Nephron progenitor cell (in vitro differentiated cells): ENCODE measurements at places on chromosomes 12 and 14.

DNA sequence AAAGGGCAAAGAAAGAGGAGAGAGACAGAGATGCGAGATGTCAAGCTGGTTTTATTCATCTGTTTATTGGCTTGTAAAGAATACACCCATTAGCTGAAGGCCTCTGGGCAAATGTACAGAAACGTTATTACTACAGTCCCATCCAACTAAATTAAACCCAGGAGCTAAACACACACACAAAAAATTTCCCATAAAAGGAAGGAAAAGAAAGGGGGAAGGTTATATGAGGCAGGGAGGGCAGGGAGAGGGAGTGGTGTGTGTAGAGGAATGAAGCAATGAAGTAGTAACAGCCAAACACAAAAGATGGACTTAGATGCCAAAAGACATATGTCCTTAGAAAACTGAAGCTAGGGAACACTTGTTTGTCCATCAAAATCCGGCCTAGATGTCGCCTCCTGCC is 3.1 kb upstream of the MFAP5 start:
- H3K4me1 ChIP-seq, result peaks cover 5% of the 10 kb centered on the region
- DNase-seq, result no peak
- H3K4me3 ChIP-seq, result no peak overlapping the region

DNA sequence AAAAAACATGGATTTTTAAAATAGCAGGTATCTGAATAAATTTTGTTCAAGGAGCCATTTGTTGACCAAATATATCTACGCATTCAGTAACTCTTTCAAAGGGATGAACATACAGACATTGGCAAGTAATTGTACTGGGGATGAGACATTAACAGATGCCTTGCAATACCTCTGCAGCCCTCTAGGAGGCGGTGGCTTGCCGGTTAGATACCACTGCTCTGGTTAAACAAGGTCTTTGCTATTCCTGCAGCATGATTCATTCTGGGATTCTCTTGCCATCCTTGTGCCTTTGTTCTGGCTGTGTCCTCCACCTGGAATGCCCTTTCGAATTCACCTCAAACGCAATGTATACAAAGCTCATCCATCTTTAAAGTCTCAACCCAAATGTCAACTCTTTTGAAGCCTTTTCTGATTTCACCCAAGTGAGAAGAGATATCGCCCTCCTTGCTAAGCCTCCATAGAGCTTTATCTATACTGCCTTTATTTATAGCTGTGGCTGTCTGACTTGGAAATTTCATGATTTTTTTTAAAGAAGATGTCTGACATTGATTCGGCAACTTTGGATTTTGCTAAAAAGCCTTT is 131.0 kb upstream of the SRRM4 start:
- H3K4me3 ChIP-seq, result no peak overlapping the region
- no peaks in the 10 kb centered on the region for H3K36me3 ChIP-seq
- peaks cover 33% of the 10 kb centered on the region for H3K27me3 ChIP-seq
- H3K4me1 ChIP-seq, result no peaks in the 10 kb centered on the region
- H3K27ac ChIP-seq, result no peak overlapping the region
- peak; percentile 63 for DNase-seq

DNA sequence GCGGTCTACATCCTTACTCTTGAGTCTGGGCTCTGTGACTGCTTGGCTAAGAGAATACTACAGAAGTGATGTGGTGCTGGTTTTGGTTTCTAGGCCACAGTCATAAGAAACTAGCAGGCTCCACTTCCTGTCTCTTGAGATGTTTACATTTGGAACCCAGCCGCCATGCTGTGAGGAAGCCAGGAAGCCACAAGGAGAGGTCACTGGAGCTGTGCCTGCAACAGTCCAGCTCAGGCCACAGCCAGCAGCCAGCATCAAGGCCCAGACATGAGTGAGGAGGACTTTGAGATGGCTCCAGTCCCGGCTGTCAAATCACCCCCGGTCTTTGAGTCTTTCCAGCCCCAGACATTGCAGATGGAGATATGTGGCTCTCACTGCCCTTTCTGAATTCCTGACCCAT is 12.9 kb upstream of the FAM181A start:
- no peaks in the 10 kb centered on the region for H3K36me3 ChIP-seq
- no peak overlapping the region for H3K4me3 ChIP-seq
- H3K27ac ChIP-seq, result no peak overlapping the region
- DNase-seq, result no peak
- H3K4me1 ChIP-seq, result no peaks in the 10 kb centered on the region
- peaks cover 12% of the 10 kb centered on the region for H3K27me3 ChIP-seq

DNA sequence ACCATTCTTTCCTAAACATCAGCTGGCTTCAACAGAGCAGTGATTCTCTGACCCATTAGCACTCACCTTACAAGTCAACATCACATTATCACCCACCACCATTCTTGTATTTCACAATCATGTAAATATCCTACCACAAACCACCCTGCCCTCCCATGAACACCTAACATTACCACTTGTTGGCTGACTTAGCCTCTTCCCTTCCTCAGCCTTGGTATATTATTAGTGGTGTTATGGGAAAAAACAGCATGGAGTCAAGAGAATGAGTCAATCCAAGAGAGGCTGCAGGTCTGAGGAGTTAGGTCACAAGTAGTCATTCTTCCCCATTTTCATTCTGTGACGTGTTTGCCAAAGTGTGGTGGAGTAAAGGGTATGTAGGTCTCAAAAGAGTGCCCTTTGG is 22.3 kb upstream of the MGP start:
- H3K4me3 ChIP-seq, result no peak overlapping the region
- peaks cover 4% of the 10 kb centered on the region for H3K4me1 ChIP-seq
- no peak for DNase-seq
- no peaks in the 10 kb centered on the region for H3K27me3 ChIP-seq

- peaks cover 5% of the 10 kb centered on the region for H3K27me3 ChIP-seq
- no peak for DNase-seq
- no peak overlapping the region for H3K4me3 ChIP-seq
- H3K27ac ChIP-seq, result peak overlapping the region; percentile 50
- H3K4me1 ChIP-seq, result peaks cover 16% of the 10 kb centered on the region
Observed at GRCh38 chr14:81231540-81231939, 10.8 kb upstream of the GTF2A1 start.

GRCh38 chr12:53722450-53723041 is 4.7 kb downstream of the CALCOCO1 start:
- no peak overlapping the region for H3K27ac ChIP-seq
- H3K4me1 ChIP-seq, result peaks cover 37% of the 10 kb centered on the region
- H3K27me3 ChIP-seq, result peaks cover 13% of the 10 kb centered on the region
- no peak overlapping the region for H3K4me3 ChIP-seq

DNA sequence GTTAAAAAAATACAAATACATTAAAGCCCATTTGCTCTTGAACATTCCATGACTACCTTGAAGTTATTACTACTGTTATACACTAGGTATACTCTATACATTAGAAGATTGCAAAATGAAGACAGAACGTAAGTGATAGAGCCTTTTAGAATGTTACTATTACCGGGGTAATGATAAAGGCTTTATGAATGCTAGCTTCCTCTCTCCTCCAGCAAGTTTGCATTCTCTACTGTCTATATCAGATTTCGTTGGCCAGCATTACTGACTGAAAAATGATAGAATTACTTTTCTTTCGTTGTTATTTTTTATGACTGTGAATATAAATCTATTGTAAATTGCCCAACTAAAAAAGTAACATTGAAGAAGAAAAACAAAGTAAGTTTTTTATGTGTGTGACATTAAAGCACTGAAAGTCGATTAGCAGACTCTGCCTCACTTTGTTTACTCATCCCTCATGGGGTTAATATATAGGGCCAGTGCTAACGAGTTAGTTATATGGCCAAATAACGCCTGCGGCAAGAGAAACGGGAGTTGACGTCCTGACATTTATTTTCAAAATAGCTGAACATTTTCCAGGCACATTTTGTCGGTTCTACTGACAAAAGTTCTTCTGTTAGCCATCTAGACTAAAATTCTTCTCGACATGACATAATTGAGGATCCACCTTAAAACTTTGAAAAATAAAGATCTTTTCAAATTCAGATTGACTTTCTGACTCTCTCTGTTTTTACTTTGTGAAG is 163.8 kb upstream of the KITLG start:
- no peak for DNase-seq
- H3K27ac ChIP-seq, result no peak overlapping the region
- H3K4me3 ChIP-seq, result no peak overlapping the region
- no peaks in the 10 kb centered on the region for H3K4me1 ChIP-seq
- no peaks in the 10 kb centered on the region for H3K36me3 ChIP-seq
- H3K27me3 ChIP-seq, result peaks cover 7% of the 10 kb centered on the region

DNA sequence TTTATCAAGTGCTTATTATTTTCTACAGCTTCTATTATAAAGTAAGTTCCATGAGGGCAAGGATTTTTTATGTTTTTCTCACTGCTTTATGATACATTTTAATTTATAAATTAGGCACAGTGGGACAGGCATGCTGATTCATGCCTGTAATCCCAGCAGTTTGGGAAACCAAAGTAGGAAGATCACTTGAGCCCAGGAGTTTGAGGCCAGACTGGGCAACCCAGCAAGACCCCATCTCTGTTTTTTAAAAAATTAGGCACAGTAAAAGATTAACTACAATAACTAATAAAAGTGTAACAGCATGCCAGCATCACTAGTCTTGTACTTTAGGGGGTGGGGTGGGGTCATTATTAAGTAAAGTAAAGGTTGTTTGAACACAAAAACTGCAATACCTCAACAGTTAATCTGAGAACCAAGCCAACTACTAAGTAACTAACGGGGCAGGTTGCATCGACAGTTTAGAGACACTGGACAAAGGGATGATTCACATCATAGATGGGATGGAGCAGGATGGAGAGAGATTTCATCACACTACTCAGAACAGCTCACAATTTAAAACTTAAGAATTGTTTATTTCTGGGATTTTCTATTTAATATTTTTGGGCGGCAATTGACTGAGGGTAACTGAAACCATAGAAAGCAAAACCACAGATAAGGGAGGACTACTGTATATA is 119.5 kb downstream of the PLEKHA5 start:
- no peaks in the 10 kb centered on the region for H3K27me3 ChIP-seq

- H3K4me1 ChIP-seq, result peaks cover 4% of the 10 kb centered on the region
- H3K4me3 ChIP-seq, result no peak overlapping the region
- DNase-seq, result no peak
- no peak overlapping the region for H3K27ac ChIP-seq
Observed at GRCh38 chr12:105459760-105460330, 129.4 kb downstream of the C12orf75 start.

DNA sequence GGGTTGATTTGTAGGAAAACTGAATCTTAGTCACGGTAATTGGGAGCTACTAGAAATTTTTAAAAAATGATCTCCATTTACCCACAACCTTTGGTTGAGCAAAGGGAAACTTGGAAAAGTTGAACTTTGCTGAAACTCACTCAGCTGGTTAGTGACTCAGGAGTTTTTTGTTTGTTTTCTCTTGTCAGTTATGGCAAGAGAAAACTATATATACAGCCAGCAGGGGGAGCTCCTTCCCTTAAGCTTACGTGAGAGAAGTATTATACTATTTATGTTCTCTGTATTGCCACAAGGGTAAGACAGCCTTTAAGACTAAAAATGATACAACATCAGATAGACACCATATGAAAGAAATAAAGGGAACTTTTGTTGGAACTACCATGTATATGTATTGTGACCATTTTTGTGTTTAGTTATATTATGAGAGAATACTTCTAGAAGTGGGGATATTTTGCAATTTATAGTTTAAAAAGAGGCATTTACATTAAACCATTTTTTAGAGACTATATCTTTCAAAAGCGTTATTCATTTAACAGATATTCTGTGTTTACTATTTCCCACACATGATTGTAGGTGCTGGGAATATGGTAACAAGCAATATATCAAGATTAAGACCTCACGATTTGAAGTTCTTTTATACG is 28.1 kb upstream of the TBC1D30 start:
- no peak overlapping the region for H3K27ac ChIP-seq
- no peak overlapping the region for H3K4me3 ChIP-seq
- H3K4me1 ChIP-seq, result peaks cover 9% of the 10 kb centered on the region
- no peaks in the 10 kb centered on the region for H3K36me3 ChIP-seq
- peak; percentile 57 for DNase-seq

DNA sequence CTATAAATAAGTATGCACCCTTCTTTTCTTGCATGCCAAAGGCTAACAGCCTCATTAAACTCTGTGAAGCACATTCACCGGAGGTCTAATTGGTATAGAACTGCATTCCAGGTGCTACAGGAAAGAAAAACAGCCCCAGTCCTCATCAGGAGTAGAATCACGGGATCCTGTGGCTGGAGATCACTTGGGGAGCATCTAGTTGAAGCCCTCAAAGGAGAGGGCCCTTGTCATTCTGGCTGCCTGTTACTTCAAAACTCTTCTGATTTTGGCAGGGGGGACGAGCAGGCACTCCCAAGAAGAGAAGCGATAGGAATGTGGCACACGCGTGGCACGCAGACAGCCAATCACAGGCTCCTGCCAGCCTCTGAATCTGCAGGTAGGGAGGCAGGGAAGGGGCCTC is 154.4 kb downstream of the TTC7B start:
- H3K36me3 ChIP-seq, result no peaks in the 10 kb centered on the region
- H3K27me3 ChIP-seq, result no peaks in the 10 kb centered on the region
- DNase-seq, result no peak
- peaks cover 13% of the 10 kb centered on the region for H3K4me1 ChIP-seq

DNA sequence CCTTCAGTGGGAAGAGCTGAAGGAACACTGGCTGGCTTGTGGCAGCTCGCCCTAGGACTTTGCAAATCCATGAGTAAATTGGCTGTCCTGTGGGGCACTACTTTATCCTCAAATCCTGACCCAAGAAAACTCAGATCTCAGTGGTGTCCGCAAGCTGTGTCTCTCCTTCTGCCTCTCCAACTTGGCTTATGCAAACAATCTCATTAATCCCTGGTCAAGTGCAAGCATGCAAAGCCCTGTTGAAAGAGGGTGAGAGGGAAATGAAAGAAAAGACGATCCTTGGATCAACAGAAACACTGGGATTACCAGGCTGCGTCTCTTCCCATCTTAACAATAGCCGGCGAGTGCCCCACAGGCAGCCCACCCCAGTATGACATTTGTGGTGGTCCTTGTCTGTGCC is 901.6 kb downstream of the BCL11B start:
- H3K27ac ChIP-seq, result no peak overlapping the region
- no peak overlapping the region for H3K4me3 ChIP-seq
- peaks cover 18% of the 10 kb centered on the region for H3K27me3 ChIP-seq
- no peaks in the 10 kb centered on the region for H3K36me3 ChIP-seq

GRCh38 chr14:79960288-79960687 is 251.0 kb downstream of the DIO2 start:
- no peak for DNase-seq
- peaks cover 17% of the 10 kb centered on the region for H3K36me3 ChIP-seq
- no peaks in the 10 kb centered on the region for H3K27me3 ChIP-seq
- H3K4me1 ChIP-seq, result no peaks in the 10 kb centered on the region
- no peak overlapping the region for H3K27ac ChIP-seq
- H3K4me3 ChIP-seq, result no peak overlapping the region

DNA sequence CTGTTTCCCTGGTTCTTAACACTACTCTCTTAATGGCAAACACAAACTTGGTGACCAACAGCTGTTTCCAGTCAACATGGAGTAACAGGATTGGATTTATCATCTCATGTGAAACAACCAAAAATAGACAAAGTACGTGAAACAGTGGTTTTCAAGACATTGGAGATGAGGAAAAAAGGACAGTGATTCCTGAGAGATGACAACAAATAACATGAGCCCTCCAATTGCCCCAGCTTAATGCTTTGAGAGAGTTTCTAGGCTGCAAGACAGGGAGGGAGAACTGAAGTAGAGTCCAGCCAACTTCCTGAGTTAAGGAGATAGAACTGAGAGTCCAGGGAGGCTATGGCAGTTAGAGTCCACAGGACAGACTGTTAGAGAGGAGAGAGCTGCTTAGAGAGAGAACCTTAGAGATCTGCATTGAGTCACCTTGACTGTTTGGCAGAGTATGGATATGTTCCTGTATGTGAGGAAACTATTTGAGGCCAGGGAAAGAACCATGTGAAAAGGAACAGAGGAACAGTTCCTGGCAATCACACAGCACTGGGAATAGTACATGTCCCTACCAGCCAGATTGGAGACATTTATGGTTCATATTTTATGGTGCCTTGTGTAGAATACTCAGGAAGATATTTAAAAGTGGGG is 106.4 kb downstream of the PCNX1 start:
- H3K27me3 ChIP-seq, result no peaks in the 10 kb centered on the region
- no peaks in the 10 kb centered on the region for H3K4me1 ChIP-seq
- no peak overlapping the region for H3K27ac ChIP-seq
- H3K4me3 ChIP-seq, result no peak overlapping the region
